ENCODE measurements at places on chromosomes 16 and 17. TPM values are rescaled to one million over a fixed set of nuclear protein-coding genes. Genes with fewer than 3 reads are reported as not detected.

- DNase-seq = no peak
These were observed 8.0 kb upstream of the TEDC2 start for GRCh38 chr16:2451851-2452320.

DNA sequence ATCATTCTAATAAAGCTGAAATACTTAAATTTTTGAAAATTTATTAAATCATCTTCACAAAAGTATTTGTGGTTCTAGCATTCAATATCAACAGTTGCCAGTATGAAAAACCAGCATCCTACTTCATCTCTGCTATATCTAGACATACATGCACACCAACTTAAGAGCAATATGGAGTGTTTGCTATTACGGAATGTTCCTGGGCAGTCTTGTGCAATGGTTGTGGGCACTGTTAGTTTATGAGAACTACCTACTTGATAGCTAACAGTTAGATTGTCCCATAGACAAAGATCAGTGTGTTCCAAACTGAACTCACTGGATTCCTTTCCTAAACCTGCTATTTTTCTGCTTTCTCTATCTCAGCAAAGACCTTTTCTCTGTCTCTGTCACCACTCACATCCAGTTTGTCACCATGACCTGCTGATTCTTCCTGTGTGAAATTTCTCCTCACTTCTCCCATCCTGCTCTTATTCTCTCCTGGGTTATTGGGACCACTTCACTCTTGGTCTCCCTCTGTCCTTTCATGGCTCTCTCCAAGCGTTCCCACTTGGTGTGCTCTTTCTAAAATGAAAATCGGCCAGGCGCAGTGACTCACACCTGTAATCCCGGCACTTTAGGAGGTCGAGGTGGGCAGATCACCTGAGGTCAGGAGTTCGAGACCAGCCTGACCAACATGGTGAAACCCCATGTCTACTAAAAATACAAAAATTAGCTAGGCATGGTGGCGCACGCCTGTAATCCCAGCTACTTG is 27.7 kb downstream of the CNTROB start:
- no peak for DNase-seq

DNA sequence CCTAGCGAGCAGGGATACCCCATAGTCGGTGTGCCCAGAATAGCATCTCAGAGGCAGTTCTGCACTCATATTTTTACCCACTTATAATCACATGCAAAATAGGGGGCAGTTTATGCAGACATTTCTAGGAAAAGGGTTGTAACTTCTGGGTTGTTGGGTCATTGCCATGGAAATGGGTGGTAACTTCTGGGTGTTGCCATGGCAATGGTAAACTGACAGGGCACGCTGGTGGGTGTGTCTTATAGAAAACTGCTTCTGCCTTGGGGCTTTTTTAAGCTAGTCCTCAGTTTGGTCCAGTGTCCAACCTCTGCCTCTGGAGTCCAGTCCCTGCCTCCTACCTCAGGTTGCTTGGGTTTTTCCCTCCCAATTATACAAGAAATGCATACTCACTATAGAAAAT is 7.4 kb upstream of the SPAG9 start:
- DNase-seq = peak; percentile 39

GRCh38 chr17:19717411-19717908 is 1.1 kb upstream of the SLC47A2 start:
- no peak for DNase-seq

DNA sequence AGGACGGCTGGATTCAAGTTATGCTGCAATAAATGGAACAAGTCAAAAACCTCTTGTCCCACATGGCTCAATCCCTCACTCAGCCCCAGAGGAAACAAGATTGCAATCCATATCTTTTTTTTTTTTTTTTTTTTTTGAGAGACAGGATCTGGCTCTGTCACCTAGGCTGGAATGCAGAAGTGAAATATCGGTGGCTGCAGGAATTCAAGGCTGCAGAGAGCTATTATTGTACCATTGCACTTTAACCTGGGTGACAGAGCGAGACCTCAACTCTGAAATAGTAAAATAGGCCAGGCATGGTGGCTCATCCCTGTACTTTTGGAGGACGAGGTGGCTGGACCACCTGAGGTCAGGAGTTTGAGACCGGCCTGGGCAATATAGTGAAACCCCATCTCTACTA is 2.7 kb upstream of the PDE6G start:
- DNase-seq = no peak

DNA sequence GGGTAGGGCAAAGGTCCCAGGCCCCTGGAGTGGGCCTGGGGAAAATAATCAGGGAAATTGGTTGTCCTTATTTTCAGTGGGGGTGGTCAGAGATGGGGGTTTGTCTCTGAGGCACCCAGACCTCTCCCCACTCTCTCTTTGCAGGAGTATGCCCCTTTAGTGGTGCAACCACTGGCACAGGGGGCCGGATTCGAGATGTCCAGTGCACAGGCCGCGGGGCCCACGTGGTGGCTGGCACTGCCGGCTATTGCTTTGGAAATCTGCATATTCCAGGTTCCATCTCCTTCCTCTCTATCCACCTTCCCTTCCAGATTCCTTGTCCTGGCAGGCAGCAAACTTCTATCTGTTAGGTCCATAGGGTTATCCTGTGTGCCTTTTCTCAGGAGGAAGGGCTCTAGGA is 7.6 kb downstream of the PFAS start:
- no peak for DNase-seq

DNA sequence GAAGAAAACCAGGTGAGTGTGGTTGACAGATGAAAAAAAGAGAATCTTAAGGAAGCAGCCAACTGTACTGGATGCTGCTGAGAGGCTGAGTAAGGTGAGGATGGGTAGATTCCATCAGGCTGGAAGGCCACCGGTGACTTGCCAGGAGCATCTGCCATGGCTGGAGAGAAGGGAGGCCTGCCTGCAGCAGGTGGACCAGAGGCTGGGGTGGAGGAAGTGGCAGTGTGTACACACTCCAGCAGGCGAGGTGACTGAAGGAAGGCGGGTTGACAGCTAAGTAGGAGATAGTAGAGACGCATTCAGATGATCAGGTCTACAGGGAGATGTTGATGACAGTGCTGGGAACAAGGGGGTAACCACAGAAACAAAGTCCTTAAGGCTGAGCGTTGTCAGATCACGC is 69.5 kb downstream of the USP43 start:
- DNase-seq = no peak

RNU2-1 gene
- total RNA-seq = 6,078 TPM

GRCh38 chr17:78351449-78352006 is 8.3 kb downstream of the SOCS3 start:
- peak; percentile 95 for DNase-seq

DNA sequence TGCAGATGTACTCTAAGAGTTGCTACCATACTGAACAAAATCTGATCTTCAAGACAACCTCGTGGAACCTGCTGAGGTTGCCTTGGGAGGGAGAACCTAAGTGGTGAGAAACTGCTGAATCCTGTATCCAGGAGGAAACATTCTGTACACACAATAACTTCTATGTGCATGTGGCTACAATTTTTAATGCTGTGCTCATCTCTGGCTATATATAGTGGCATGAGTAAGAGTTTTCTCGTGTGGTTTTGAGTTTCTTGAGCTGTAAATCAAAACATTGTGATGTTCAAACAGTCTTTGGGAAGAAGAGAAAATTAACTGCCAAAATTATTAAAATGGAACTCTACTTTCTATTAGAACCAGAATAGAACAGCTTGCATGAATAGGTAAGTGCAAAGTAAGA is 206.8 kb downstream of the CA10 start:
- no peak for DNase-seq

- DNase-seq = no peak
These were observed 49.9 kb downstream of the CDYL2 start for GRCh38 chr16:80754476-80754875.

DNA sequence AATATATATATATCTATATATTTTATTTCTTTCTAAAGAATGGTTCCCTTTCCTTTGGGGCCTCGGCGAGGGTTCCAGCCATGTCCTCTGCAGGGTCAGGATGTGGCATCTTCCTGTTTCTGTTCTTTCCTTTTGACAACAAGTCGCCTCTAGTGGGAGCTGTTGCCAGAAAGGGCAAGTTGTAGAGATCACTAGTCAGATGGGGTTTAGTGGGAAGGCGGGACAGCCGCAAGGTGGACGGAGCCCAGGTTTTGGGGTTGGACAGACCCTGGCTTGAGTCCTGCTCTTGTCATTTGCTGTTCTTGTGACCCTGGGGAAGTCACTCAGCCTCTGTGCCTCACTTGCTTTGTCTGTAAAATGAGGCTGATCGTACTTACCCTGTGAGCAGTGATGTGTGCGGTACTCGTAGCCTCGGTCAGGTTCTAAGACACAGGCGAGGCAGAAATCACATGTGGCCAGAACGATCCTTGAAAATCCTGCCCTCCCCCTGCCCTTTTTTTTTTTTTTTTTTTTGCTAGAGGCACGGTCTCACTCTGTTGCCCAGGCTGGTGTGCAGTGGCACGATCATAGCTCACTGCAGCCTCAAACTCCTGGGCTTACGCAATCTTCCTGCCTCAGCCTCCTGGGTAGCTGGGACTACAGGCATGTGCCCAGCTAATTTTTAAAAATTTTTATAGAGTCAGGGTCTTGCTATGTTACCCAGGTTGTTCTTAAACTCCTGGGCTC is 80.1 kb downstream of the ABCC6 start:
- DNase-seq = peak; percentile 64

- no peak for DNase-seq
These were observed 443.0 kb upstream of the CCL2 start for GRCh38 chr17:33811984-33812577.

GRCh38 chr16:49886554-49887094 is 30.7 kb upstream of the ZNF423 start:
- DNase-seq = no peak

DNA sequence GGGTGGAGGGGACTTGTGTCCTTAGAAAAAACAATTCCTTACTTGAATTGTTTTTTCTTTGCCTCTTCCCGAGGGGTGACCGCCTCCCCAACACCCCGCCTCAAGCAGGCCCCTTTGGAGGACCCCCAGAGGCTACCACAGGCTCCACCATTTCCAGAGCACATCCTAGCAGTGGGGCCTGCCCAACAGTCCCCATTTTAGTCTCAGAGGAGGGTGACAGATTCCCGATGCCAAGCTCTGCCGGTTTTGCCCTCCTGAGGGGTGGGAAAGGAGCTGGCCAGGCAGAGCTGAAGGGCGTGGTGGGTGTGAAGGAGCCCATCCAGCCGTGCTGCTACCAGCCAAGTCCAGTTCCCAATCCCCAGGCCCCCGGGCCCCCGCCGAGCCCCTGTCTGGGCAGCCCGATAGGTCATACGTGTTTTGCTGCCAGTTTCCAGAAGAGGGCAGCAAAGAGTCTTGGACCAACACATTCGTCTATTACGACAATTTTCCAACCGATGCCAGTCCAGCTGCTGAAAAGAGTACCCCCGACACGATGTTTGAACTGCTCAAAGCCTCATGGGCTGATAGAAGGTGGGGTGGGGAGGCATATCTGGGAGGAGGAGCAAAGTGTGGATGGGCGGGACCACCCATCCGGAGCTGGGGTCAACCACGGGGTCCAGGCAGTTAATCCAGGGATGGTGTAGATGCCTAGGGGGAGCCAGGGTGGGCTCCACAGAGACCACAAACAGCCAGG is 18.8 kb upstream of the GAA start:
- DNase-seq = peak; percentile 90

TRPV2 gene
- total RNA-seq = 1.1 TPM

DNA sequence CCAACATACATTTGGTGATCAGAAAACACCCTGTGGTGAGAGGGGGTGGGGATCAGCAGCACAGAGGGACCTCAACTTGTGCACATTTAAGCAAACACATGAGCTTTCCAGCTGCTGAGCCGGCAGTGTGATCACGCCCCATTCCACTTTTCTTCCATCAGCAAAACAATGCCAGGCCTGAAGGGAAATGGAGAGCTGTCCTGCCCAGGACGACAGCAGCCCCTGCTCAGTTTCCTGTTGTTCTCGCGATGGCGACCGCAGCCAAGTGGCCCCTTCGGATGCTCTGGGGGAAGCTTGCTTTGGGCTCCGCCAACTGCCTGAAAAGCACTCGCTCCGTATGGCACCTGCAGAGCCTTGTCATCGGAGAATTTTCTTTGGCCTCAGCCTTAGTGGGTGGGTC is 272.3 kb downstream of the FOXL1 start:
- no peak for DNase-seq

- no peak for DNase-seq
These were observed 65.3 kb downstream of the FOXL1 start for GRCh38 chr16:86643671-86644070.

GLP2R gene
- not detected for total RNA-seq

GRCh38 chr17:75128694-75129505 is 2.6 kb downstream of the NT5C start:
- peak; percentile 42 for DNase-seq

DNA sequence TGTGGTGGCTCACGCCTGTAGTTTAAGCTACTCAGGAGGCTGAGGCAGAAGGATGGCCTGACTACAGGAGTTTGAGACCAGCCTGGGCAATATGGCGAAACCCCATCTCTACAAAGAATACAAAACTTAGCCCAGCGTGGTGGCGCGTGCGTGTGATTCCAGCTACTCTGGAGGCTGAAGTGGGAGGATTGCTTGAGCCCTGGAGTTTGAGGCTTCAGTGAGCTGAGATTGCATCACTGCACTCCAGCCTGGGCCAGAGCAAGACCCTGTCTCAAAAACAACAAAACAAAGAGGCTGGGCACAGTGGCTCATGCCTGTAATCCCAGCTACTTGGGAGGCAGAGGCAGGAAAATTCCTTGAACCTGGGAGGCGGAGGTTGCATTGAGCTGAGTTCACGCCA is 7.0 kb upstream of the CSNK1D start:
- DNase-seq = no peak

- DNase-seq = no peak
These were observed 27.9 kb downstream of the MBTPS1 start for GRCh38 chr16:84088695-84089395.

GAST gene
- not detected for total RNA-seq

- no peak for DNase-seq
These were observed 61.3 kb downstream of the CDRT4 start for GRCh38 chr17:15406081-15406480.

SLC16A11 gene
- not detected for total RNA-seq

KRTAP3-1 gene
- not detected for total RNA-seq

DNA sequence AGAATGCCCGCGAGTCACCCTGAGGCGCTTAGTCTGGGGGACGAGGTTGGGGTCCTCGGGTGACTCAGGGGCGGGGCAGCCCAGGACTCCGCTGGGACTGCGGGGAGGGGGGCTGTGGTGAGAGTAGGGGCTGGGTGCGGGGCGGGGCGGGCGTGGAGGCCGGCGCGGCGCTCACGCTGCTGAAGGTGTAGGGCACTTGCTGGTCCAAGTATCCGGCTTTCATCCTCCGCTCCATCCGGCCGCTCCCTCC is 832 bp downstream of the ETV4 start:
- DNase-seq = no peak

- no peak for DNase-seq
These were observed 1.5 kb upstream of the ARHGDIG start for GRCh38 chr16:278863-279366.

GRCh38 chr17:67542219-67543114 is 165.4 kb downstream of the PITPNC1 start:
- no peak for DNase-seq

CHST6 gene
- total RNA-seq = 20.8 TPM

EVPL gene
- total RNA-seq = 0.53 TPM

GRCh38 chr17:19705771-19706770 is 10.3 kb downstream of the SLC47A2 start:
- DNase-seq = peak; percentile 37
